ENCODE measurements at places on chromosomes 6 and 20.
A peak's percentile ranks its signal among the peaks of the same experiment; 100 is the strongest.

DNA sequence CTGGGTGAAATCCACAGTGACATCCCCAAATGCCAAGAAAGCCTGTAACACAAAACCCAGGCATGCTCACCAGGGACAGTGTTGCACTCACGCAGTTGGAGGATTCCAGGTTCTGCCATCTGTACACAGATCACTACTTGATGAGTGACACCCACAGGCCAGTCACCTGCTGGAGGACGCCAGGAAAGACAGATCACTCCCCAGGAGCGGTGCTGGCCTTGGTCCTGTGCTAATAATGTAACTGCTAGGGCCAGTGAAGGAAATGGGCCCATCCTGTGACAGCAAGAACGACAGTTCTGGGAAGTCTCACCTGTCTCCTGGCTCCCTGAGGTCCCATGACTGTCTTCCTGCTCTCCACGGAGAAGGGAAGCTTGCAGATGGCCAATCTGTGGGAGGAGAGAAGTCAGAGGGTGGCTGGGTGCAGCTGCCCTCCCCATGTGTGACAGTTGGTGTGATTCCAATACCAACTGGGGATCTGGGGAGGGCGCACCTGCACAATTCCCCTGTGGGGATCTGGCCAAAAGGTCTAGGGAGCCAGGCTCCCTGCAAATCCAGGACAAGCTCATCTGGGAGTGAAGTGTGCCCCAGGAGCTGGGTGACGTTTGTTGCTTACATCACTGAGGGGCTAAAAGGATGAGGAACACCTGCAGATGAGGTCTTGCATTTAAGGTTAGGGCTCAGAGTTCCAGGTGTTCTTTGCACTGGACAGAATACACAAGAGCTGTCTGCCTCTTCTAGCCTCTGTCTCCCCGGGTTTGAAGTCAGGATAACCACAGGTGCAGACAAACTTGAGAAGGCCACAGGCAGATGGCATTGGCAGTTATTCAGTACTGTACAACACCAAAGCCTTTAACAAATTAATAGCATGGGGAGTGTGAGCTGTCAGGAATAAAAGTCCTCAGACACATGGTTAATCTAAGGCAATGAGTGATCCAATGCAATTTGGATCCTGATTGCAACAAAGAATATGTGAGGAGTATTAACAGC lies 10.3 kb downstream of the ZNF337 start:
- DNase-seq: no peak

- DNase-seq: no peak
These were observed 90.9 kb upstream of the INSM1 start for GRCh38 chr20:20276811-20277530.

DNA sequence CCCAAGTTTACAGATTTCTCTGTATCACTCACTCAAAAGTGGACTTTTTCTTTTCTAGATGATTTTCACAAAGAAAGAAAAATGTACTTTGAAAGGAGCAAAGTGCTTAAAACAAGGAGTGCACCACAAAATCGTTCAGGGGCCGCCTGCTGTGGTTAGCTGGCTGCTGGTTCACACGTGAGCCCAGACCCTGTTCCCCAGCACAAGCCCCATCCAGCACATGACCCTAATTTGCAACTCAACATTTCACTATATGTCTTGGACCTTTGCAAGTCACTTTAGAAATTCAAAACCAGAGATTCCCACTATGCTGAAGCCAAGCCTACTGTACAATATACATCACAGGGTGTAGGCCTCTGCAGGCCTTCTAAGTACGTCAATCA lies 95.5 kb upstream of the NHSL1 start:
- DNase-seq: no peak

DNA sequence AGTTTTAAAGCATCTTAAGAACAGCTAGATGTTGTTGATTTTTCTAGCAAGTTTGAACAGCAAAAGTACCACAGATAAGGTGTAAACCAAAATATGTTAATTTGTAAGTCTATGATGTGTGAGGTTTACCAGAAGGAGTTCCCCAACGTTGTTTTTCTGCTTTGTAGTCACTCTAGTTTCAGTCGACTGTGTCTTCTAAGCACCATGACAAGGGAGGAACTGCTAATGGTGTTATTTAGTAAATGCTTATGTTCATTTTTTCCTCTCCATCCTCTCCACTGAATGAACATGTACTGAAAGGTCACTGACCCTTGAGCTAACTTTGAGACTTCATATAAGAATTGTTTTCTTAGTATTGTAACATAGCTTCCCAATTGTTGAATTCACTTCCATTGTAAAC lies 3.0 kb downstream of the ENPP3 start:
- no peak for DNase-seq

DNA sequence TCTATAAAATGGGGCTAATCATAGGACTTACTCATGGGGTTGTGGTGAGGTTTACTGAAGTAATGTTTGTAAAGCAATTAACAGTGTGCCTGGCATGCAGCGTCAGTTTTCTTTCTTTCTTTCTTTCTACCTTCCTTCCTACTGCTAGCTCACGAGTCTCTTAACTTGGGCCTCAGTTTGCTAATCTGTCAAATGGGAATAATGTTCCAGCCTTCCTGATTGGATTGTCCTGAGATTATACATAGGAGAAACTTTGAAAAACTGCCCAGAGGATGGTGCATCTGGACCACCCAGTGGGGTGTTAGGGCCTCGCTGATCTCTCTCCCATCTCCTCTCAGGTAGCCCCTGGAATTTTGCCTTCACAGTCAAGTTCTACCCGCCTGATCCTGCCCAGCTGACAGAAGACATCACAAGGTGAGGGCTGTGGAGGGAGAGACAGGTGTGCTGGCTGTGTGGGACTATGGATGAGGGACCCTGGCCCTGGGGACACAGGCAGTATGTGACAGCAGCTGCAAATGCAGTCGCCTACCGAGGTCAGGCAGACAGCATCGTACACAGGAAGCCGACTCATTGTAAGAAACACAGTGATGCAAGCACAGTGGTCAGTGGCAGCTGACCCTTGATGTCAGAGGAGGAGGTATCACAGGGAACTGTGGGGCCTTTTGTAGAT lies 27.5 kb downstream of the EPB41L1 start:
- DNase-seq: no peak

GRCh38 chr6:48957781-48958180 lies 505.3 kb downstream of the MMUT start:
- no peak for DNase-seq

DNA sequence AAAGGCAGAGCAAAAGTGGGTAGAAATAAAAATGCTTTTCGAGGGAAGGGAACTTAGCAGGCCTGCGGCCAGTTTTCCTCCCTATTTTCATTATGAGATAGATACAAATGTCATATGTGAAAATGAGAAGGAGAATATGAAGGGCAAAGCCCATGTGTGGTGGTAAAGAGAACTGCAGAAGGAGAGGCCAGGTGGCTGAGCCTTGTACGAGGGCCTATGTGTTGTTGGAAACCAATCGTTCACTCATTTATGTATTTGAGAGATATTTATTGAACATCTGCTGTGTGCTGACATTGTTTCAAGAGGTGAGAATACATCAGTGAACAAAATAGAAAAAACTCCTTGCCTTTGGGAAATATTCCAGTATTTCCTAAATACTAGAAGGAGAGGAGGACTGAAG lies 147.7 kb downstream of the SH3BGRL2 start:
- DNase-seq: no peak

GRCh38 chr20:59933296-59933848 lies at the start of gene SYCP2:
Gene SYCP2 (minus strand): TSS chr20:59933637. CDS start chr20:59922413, 11,224 bp downstream.
- DNase-seq: peak; percentile 92

GRCh38 chr6:15464211-15464725 lies 198.6 kb downstream of the DTNBP1 start:
- peak; percentile 26 for DNase-seq

- no peak for DNase-seq
These were observed 73.0 kb downstream of the SHPRH start for GRCh38 chr6:145891126-145891525.

DNA sequence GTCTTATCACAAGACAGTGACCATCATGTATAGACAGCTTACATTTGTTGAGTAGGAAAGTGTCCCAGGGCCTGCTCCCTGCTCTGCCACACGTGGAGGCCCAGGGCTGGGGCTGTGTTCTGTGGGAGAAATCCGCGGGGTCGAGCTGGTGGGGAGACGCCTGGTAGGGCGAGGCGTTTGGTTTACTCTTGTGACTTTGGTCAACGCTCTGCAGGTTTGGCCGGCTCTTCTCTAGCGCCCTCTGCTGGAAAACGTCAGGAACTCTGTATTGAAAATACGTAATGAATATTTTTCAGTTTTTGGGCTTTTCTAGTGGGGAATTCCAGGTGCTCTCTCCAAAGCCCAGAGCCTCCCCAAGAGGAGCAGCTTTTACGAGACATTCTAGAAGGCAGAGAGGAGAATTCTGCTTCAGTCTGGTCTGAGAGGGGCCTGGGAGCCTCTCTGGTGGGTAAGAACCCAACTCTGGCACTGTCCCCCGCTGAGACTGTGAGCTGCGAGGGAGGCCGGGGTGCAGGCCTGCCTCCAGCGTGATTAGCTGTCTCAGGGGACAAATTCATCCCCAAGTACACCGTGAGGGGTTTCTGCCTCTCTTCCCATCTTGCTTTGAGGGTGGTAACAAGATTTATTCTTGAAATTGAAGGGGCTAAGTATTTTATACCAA lies 112.6 kb upstream of the RALGAPA2 start:
- peak; percentile 46 for DNase-seq

DNA sequence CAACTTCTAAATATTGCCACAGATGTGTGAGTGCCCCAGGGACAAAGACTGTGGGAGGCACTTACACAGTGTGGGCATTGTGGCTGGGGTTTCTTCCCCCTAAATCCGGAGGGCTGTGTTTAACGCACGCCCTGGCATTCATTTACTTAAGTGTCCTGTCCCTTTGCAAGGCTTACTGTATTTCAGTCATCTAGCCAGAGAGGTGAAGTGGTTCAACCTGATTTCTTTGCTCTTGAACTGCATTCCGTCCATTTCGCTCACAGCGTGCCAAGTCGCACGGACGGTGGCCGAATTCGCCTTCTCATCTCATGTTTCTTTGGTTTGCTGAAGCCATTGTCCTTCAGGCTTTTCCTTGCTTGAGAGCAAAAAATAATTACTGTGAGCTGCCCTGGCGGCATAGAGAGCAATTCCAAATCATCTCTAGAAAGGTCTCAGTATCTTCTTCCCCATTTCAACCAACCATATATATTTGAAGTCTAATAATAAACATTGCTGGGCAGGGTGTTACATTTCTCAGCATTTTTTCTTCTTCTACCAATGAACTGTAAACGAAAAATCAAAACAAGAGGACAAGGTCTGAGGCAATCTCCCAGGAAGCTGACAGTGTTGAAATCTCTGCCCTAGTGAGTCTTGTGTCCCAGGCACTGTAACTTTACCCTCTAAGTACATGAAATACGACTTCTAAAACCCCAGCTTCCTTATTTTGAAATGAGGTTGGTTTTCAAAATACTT lies 16.9 kb downstream of the SYTL3 start:
- DNase-seq: no peak

- DNase-seq: no peak
These were observed 13.1 kb downstream of the RPS10 start for GRCh38 chr6:34412643-34413214.

- DNase-seq: no peak
These were observed 232.9 kb downstream of the SAMD5 start for GRCh38 chr6:147741389-147741788.

GRCh38 chr6:163036160-163036645 lies 308.4 kb downstream of the PACRG start:
- DNase-seq: no peak

GRCh38 chr6:25844518-25844917 lies 12.7 kb upstream of the SLC17A1 start:
- DNase-seq: no peak

DNA sequence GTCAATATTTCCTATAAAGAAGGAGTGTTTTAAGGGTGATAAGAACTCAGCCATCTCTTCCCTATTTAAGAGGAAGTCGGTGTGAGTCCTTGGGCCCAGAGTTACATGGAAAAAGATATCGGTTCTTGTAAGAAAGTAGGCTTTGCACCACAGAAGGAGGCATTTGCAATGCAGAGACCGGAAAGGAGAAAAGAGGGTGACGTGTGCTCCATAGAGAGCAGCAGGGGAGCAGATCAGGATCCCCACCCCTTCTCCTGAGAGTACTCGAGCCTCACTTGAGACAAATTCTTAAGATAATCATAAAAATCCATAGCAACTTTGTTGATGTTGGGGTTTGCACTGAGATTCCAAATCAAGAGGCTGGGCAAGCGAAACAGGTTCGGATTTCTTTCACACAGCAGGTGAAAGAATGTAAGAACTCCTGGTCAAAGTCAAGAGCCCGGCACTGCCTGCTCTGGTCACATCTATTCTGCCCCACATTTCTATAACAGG lies 27.8 kb downstream of the FOXA2 start:
- no peak for DNase-seq

DNA sequence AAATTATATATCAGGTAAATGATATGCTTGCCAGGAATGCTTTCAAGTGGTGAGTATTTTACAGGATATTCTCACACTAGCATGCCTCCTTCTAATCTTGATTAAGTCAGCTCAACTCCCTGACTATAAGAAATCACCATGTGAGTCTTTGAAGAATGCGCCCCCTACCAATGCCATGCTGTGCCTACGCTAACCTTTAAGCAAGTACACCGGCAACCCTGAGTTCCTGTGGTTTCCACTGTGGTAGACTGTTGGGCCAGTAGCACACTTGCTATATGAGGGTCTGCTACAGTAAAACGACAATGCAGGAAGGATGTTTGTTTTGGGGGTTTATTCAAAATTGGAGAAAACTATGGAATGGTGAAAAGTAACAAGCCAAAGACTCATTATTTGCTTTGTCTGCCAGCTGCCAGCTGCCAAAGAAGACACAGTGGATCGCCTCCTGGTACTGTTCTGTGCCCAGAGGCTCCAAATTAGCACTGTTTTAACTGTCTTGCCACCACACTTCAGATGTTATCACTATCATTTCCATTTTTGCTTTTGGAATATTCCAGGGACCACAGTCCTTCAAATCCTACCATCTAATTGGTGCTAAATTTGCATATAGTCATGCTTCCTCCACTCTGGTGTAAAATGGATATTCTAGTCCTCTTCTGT lies 333.5 kb downstream of the RNGTT start:
- no peak for DNase-seq

- no peak for DNase-seq
These were observed 31.7 kb upstream of the GNRH2 start for GRCh38 chr20:3011752-3012151.

- DNase-seq: peak; percentile 41
These were observed 3.2 kb downstream of the FOXC1 start for GRCh38 chr6:1612974-1613306.

DNA sequence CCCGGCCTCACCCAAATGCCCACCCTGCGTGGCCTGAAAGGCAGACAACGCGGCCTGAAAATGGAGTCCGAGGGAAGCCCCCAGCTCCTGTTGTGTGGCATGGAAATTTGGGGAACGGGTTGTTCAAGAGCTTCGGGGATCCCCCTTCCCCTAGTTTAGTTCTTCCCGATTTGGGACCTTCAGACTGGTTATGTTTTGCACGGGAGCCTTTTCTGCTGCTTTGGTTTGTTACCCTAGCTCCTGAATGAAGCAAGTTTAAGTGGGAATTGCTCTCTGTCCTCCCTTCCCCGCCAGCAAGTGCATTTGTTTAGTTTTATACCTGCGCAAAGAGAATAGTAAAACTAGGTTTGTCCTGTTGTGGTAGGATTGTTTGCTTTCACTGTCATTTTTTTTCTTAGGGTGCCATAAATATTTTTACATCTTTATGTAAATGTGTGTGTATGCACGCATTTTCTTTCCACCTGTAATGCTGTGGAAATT lies 604 bp downstream of the SH3BGRL2 start:
- DNase-seq: no peak

- no peak for DNase-seq
These were observed 158.5 kb downstream of the THBS2 start for GRCh38 chr6:169095153-169095552.

Measured in RWPE1 (cell line).